ENCODE measurements at places on chromosomes 2 and 18.

- no peak for DNase-seq
Observed at GRCh38 chr2:171307560-171307959, 126.2 kb downstream of the METTL8 start.

- no peak for DNase-seq
Observed at GRCh38 chr2:43764086-43764705, 9.6 kb upstream of the DYNC2LI1 start.

- no peak for DNase-seq
Observed at GRCh38 chr18:75304678-75305557, 94.3 kb downstream of the TSHZ1 start.

DNA sequence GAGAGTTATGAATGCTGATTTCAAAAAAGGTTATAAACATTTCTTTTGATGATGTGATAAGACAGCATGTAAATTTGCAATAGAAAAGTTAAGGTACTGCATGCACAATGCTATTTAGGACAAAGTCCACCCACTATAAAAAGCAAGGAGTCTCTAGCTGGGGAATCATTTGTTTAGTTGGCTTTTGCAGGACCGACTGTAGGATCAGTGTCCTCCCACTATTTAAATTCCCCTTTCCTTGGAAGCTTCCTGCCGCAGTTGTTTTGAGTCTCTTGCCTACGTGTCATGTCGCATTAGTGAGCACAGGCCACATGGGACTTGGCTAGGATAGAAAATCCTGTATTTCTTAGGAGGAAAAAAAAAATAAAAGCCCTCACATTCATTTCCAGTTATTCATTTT, 13.1 kb downstream of the QPCT start:
- DNase-seq, result no peak

DNA sequence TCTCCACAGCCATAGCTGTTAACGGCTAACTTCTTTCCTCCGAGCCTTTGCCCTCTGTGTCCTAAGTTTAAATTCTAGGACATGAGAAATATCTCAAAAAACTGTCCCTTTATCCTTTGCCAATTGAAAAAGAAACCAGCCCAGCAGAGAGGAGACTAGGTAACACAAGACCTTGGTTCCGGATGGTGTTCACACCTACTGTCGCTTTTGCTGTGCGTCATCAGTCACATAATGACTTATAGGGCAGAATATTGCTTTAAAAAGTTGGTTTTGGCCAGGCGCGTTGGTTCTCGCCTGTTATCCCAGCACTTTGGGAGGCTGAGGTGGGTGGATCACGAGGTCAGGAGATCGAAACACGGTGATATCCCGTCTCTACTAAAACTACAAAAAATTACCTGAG, 66.2 kb downstream of the SP3 start:
- no peak for DNase-seq

GRCh38 chr2:11578986-11579774, 45.3 kb downstream of the GREB1 start:
- DNase-seq, result no peak

GRCh38 chr2:48419884-48420511, 110.0 kb upstream of the STON1 start:
- DNase-seq, result no peak

DNA sequence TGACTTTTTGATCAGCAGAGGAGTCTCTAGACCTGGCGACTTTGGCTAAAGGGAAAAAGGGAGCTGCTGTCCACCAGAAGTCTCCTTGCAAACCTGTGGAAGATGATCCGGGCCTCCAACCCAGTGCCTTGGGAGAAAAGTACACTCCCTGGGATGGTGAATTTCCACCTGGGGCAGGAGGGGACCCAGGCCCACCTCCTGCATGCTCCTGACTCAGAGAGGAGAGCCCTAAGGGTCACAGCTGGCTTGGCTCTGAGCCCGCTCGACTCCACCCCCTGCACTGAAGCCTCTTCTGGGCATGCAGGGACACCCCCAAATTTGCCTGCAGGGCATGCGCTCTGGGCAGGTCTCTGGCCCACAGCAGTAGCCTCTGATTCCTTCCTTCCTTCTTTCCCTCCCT, 66.5 kb downstream of the PDCL3 start:
- DNase-seq, result no peak

DNA sequence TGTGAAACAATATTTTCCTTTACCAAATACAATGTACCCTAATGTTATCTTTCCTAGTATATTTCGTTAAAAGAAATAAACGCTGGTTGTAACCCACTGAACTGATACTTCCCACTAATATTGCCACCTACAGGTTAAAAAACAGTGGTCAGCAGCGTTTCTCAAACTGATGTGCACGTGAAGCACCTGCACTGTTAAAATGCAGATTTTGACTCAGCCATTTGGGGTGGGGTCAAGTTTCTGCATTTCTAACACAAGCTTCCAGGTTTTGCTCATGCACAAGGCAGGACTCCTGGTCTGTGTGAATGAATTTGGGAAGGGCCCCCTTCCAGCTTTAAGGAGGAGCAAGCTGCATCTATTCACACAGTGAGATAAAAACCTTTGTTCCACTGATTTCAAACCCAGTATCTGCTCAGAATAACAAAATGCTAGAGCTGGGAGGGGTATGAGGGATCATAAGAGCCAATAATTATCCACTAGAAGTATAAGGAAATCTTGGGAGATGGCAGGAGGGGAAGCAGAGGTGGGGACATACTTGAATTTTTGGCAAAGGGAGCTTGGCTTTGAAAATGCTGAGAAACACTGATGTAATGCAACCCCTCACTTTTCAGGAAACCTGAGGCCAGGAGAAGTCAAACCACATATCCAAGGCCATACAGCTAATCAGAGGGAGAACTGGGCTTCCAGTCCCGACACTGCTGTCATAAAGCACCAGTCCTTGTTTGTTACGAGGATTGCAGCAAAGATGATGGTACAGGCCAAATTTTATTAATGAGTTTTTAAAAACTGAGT, 116.2 kb downstream of the RBMS1 start:
- no peak for DNase-seq

Data from ELR (cell line).